ENCODE measurements at places on chromosomes 16 and 17. TPM values are rescaled to one million over a fixed set of nuclear protein-coding genes. Genes with fewer than 3 reads are reported as not detected.

GRCh38 chr16:3058139-3059030, 7.1 kb upstream of the IL32 start:
- no peak for DNase-seq

- DNase-seq = no peak
Measured at GRCh38 chr16:57563761-57564160, 21.3 kb downstream of the ADGRG5 start.

The DHRS7C gene
- not detected for total RNA-seq

- no peak for DNase-seq
Measured at GRCh38 chr17:356671-357434, 4.2 kb upstream of the RPH3AL start.
